ENCODE measurements at places on chromosomes 1 and 21.

- DNase-seq = no peak
Measured at GRCh38 chr1:114333690-114334089, 177.3 kb downstream of the TRIM33 start.

DNA sequence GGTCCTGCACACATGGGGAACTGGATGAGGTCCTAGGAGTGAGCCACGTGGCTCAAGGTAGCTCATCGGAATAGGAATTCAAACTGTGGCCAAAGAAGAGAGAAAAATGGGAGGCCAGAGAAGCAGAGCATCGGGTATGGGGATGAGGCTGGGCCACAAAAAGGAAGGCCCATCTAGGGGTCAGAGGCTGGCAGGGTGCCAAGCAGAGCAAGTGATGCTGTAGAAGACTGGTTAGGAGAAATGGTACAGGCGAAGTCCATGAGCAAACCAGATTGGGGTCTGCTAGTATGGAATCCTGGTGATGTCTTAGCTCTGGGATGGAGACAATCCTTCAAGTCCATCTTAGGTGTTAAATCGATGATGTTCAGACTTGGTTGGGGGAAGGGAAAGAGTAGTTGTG, 68.0 kb downstream of the TEX35 start:
- DNase-seq = no peak

DNA sequence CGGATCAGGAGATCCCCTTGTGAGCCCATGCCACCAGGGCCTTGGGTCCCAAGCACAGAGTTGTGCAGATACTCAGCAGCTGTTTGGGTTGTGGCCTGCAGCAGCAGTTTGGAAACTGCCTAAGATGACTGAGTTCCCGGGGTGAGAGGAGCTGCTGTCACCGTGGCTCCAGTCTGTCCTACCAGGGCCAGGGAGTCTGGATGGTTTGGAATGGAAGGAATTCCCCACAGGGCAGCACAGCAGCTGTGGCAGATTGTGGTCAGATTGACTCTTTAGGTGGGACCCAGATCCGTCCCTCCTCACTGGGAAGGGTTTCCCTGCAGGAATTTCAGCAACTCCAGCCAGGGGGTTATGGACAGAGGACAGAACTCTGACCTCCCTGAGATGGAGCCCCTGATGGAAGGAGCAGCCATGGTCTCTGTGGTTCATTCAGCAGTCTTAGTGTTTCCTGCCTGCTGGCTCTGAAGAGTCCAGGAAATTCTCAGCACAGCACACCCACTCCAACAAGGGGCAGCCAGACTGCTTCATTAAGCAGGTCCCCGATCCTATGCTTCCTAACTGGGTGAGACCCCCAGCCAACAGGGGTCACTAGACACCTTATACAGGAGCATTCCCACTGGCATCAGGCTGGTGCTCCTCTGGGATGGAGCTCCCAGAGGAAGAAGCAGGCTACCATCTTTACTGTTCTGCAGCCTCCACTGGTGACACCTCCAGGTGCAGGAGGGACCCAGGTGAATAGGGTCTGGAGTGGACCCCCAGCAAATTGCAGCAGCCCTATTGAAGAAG, 51.5 kb upstream of the TNFSF4 start:
- no peak for DNase-seq

- DNase-seq = peak; percentile 40
Measured at GRCh38 chr1:74570797-74571492, 58.5 kb upstream of the LRRC53 start.

- DNase-seq = no peak
Measured at GRCh38 chr1:58401991-58402390, 144.5 kb downstream of the OMA1 start.

- no peak for DNase-seq
Measured at GRCh38 chr1:160216301-160216700, 11.1 kb downstream of the PEA15 start.

- peak; percentile 31 for DNase-seq
Measured at GRCh38 chr1:238485057-238485911, 594.6 kb upstream of the ZP4 start.

- DNase-seq = no peak
Measured at GRCh38 chr1:202207292-202207691, 13.7 kb downstream of the LGR6 start.

- no peak for DNase-seq
Measured at GRCh38 chr1:115062542-115063004, 26.7 kb downstream of the TSPAN2 start.

DNA sequence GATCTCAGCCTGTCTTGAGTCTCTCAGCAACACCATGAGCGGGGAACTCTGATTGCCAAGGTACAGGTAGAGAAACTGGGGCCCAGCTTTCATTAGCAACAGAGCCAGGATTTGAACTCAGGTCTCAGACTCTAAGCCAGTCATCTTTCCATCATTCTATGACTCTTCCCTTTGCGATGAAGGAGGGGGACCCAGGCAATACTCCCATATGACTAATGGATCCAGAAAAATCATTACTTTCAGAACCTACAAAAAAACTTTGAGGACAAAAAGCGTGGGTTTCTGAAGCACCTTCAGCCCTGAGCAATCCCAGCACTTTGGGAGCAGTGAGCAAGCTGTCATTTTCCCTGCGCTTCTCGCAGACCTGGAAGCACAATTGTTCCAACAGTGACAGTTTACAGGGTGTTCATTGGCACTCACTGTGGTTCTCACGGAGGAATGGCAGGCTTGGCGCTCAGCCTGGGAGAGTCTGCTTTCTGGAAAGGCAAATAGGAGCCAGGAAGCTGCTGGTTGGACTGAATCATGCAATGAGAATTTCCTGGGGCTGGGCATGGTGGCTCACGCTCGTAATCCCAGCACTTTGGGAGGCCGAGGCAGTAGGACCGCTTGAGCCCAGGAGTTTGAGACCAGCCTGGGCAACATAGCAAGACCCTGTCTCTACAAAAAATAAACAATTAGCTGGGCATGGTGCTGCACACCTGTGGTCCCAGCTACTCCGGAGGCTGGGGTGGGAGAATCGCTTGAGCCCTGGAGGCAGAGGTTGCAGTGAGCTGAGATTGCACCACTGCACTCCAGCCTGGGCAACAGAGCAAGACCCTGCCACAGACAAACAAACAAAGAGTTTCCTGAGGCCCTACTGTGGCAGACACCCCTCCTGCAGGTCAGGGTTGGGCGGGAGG, 40.1 kb downstream of the SLC2A7 start:
- DNase-seq = no peak

GRCh38 chr1:201560328-201561194, 21.6 kb downstream of the NAV1 start:
- DNase-seq = no peak

- DNase-seq = no peak
Measured at GRCh38 chr1:201279313-201279712, 4.0 kb upstream of the PKP1 start.

DNA sequence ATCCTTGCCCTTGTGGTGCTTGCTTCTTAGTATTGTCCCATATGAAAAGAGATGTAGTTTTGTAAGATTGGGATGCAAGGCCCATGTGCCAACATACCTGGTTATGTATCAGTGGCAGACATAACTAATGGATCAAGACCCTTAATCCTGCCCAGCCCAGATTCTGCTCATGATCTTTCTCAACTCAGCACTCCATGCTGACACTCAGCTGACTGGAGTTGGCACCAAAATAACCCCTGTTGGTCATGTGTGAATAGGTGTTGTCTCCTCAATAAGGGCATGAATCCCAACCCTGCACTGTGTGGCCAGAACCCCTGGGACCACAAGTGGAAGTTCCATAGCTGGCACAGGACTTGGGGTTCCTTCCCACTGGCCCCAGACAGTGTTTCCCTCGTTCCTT, 13.9 kb upstream of the CNR2 start:
- DNase-seq = no peak

DNA sequence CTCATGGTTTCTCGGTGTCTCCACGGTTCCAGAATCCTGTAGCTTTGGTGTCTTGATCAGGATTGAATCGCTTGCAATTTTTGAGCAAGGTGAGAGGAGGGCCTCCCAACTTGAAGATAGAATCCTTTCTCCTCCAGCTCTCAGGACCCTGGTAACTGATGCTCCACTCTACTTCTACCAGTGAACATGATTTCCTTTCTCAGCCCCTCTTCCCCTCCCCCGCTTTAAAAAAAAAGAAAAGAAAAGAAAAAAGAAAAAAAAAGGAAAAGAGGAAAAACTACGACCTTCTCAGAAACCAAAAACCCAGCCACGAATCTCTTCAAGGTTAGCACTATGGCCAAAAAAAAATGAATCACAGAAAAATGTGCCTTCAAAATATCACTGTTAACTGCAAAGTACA, 1.2 kb downstream of the ARHGEF11 start:
- no peak for DNase-seq

DNA sequence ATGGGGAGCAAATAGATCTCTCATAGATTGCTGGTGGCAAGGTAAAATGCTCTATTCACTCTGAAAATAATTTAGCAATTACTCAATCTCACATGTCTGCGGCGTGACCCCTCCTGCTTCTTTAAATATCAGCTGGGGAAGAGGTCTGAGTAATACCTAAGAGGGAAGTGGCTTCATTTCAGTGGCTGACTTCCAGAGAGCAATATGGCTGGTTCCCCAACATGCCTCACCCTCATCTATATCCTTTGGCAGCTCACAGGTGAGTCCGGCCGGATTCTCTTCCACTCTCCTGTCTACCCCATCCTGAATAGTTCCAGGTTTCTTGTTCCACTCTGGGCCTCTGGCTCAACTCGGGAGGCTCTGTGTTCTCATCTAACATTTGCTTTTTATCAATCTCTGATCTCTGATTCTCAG, at the start of gene SLAMF7:
Gene SLAMF7, plus strand, starts transcription at position 150 of the 414 bp plus-strand sequence. Its CDS starts 55 bp downstream, at position 205.
- no peak for DNase-seq

DNA sequence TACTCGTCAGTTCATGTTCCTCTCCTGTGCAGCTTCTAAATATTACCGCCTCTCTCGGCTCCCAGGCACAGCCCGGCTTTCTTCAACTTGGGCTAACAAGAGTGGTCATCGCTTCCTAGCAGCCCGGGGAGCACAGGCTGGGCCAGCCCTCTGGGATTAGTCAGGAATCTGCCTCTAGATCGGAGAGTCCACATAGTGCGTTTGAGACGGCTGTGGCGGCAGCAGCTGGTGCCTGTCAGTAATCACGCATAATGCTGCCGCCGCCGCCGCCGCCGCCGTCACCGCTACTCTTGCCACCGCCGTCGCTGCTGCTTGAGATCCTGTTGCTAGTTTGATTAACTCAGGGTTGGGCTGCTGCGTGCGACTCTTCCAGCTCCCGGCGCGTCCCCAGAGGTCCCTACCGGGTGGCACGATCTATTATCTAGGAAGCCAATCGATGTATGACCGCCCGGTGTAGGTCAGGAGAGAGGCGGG, at the start of gene RXRG:
Gene RXRG, minus strand, starts transcription at position 230 of the 474 bp plus-strand sequence. CDS start 233 bp downstream, outside the sequence.
- peak; percentile 76 for DNase-seq

DNA sequence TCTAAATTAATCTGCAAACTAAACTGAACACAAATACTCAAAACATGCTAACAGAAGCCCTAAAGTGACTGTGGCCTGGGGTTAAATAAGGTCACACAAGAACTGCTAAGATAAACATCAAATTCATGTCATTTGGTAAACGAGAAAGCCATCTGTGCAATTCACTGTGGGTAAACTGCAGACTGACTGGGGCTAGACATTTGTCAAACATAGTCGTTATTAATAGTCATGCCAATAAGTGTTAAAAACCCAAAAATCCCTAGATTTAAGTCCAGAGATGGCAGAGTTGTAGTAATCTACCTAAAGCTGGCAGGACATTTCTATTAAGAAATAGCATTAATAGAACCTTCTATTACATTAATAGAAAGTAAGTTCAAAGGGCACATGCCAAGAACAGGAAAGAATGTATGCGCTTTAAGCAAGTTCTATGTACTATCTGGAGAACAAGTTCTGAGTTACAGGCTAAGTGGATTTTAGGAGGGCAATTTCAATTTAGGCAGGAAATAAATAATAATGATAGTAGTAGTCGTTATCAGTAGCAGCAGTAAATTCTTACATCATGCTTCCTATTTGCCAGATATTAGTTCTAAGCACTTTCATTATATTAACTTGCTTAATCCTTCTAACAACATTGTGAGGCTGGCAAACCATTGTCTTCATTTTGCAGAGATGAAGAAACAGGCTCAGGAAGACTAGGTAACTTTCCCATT, 8.6 kb downstream of the EDEM3 start:
- no peak for DNase-seq

DNA sequence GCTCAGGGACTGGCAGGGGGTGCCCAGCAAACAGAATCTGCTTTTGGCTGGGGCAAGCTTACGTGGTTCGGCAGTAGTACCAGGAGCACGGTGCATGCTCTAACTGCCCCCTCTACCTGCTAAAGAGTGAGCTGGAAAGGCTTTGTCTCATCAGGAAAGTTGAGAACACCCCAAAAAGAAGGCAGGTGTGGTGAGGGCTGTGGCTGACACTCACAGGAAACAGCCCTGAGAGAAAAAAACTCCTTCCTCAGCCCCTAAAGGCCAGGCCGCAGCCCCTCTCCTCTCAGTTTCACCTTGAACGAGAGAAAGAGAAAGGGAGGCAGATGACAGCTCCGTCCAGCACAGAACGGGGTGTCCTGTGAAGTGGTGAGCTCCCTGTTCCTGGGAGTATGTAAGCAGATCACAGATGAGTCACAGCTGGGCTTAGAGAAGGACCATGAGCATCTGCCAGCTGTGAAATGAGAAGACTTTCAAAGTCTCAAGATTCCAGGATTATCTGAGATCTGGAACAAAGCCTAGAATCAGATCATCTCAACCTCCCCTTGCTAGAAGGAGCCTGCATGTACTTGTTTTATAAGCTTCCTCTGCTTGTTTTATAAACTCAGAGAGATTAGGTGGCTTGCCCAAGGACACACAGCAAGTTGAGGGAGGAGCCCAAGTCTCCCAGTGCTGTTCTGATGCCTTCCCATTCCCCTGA, 13.4 kb downstream of the LAPTM5 start:
- DNase-seq = no peak

- DNase-seq = no peak
Measured at GRCh38 chr21:42159560-42160110, 59.3 kb upstream of the ABCG1 start.

DNA sequence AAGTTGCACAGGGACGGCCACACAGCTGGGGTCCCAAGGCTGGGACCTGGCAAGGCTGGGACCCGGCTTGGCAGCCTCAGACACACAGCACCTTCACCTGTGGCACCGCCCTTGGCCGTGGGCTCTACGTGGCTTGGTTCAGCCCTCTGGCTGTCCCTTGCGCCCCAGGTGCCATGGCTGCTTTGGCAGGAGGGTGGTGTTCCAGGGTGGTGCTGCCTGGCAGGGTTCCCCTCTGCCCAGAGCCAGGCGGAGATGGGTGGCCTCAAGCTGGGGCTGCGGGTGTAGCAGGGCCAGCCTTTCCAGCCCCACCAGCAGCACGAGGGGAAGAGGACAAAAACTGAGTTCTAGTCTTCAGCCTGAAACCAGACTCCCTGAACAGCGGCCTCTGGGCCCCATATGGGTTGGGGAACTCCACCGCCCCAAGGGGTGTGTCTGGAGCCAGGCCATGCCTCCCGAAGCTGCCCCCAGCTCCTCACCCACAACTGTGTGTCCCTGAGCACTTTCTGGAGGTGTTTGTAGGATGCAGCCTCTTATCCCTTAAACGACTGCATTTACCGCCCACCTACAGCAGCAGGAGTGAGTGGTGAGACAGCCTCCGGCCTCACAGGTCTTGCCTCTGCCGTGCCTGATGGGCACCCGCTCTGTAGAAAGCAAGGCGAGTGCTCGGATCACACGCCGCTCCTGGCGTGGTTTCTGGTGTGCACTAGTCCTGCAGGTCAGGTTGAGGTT, 92.3 kb downstream of the PDE9A start:
- no peak for DNase-seq
